ENCODE measurements at places on chromosomes 6 and 20.

GRCh38 chr6:158030380-158031300 lies 49.0 kb downstream of the SYNJ2 start:
- DNase-seq = peak; percentile 13

DNA sequence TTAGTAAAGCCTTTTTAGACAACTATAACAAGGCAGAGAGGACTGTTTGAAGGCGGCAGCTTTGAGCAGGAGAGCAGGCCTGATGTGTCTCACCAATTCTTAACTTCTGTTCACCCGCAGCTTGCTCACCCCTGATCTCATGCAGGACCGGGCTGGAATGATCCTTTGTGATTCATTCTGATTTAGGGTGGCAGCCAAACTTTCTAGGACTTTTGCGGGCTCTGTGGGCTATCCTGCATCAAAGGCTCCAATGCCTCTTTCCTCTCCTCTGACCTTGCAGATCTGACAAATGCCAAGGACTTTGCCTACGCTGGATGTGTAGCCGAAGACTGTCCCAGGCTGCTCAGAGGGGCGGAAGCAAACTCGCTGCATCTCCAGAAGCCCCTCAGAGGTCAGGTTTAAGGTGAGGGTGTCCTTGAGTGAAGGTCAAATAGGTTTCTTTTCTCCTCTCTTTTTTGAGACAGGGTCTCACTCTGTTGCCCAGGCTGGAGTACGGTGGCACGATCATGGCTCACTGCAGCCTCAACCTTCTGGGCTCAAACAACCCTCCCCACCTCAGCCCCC lies 72.3 kb downstream of the VEGFA start:
- DNase-seq = no peak

GRCh38 chr20:49859011-49859410 lies 46.4 kb downstream of the SLC9A8 start:
- DNase-seq = no peak

DNA sequence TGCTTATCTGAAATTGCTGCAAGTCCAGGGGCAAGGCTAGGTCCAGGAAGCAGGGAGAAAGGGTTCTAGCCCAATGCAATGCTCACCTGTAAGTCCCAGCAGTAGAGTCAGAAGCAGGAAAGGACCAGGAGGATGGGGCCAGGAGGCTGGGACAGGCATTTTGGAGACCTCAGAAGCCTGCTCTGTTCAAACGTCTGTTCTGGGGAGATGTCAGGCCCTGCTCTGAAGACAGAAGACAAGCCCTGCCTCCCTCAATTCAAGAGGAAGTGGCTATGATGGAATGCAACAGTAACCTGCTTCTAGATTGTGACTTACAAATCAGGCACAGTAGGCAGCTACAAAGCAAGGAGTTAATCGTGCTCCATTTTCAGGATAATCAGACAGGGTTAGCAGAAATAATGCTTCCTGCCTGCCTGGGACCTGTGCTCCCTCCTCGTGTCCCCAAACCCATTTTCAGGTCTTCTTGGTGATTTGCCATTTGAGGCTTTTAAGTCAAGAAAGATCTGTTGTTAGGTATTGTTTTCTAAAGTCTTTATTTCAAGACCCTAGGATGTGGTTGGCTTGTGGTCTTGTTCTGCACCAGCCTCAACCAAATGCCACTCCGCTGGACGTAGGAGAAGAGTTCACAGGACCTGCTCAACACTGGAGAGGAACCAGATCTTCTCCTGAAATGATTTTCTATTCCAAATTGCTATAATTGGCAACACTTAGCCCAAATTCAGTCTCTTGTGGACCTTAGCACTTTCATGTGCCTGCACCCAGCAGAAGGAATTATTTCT lies at the start of gene SIRPG:
Gene SIRPG, minus strand, starts transcription at position 224 of the 779 bp plus-strand sequence. Its CDS starts 65 bp downstream, at position 159.
- no peak for DNase-seq

DNA sequence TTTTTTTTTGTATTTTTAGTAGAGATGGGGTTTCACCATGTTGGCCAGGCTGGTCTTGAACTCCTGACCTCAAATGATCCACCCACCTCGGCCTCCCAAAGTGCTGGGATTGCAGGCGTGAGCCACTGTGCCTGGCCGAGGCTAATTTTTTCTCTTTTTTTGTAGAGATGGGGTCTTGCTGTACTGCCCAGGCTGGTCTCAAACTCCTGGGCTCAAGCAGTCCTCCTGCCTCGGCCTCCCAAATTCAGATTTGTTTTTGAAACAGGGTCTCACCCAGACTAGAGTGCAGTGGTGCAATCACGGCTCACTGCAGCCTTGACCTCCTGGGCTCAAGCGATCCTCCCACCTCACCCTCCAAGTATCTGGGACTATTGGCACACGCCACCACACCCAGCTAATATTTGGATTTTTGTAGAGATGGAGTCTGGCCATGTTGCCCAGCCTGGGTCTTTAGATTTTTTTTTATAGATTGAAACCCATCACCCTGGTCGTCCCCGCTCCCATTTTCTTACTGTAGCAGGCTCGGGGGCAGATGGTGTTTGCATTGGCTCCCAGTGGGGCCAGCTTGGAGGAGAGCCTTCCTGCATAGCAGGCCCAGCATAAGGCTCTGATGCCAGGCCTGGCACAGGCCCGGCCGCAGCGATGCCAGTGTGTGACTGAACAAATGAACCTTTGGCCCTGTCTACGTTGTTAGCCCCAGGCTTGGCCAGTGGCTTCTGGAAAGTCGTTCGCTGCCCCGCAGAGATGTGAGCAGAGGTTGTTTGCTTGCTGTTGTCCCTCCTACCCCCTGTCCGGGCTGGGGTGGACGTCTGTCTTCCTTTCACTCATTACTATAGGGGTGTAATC lies 4.3 kb upstream of the MTG2 start:
- DNase-seq = no peak

DNA sequence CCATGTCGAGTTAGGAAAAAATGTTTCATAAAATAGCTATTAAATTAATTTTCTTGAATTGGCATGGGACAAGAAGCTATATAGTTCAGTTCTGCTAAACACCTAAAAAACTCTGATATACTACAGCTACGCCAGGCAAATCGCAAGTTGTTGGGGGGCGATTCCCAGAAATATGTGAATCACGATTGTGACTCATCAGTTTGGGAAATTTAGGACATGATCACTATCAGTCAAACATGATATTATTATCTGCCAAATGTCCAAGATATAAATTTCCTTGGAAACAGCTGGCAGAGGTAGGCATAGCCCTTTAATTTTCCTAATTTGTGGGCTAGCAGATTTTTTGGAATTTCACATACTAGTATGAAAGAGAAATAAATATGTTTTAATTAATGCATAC lies 123.6 kb downstream of the ATXN1 start:
- no peak for DNase-seq

- no peak for DNase-seq
Observed at GRCh38 chr6:14716499-14717146, 529.2 kb upstream of the JARID2 start.

- DNase-seq = no peak
Observed at GRCh38 chr6:154301839-154302752, 54.5 kb downstream of the IPCEF1 start.

- no peak for DNase-seq
Observed at GRCh38 chr6:70270287-70271005, 32.4 kb downstream of the COL9A1 start.

- DNase-seq = no peak
Observed at GRCh38 chr20:34110745-34111641, 1.1 kb downstream of the EIF2S2 start.

- DNase-seq = no peak
Observed at GRCh38 chr6:53526000-53526399, 18.9 kb downstream of the GCLC start.

DNA sequence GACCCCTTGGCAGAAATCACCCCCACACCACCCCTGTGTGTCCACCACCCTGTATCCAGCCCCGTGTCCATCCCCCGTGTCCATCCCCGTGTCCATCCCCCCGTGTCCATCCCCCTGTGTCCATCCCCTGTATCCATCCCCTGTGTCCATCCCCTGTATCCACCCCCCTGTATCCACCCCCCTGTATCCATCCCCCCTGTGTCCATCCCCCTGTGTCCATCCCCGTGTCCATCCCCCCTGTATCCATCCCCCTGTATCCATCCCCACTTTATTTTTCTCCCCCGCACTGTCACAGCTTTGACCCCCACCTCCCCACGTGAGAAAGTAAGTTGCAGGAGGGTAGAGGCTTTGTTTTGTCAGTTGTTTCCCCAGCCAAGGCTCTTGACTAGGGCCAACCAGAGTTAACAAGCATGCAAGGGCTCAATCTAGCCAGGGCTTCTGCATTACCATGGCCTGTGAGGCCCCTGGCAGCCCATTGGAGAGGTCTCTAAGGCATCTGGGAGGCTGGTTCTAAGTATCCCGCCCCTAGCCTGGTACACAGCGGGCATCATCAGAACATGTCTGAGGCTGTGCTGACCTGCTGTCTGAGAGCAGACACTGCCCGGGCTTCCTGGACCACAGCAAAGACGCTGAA lies 18.1 kb upstream of the SIRPA start:
- DNase-seq = no peak

DNA sequence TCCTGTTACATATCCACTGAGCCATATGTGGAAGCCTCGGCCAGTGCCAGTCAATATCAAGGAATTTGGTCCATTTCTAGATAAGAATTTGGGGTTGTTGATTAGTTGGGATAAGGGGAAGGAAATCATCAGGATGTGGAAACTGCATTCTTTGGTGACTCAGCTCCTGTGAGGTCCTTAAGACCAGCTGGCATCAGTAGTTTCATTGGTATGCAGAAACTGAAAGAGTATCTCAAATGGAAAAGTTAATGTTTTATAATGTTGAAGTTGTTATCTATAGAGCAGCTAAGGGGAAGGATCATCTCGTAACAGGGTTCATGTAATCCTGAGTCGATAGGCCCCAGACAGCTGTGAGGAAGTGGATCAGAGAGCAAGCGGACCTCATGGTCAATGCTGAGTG lies 87.9 kb upstream of the PRND start:
- DNase-seq = no peak

DNA sequence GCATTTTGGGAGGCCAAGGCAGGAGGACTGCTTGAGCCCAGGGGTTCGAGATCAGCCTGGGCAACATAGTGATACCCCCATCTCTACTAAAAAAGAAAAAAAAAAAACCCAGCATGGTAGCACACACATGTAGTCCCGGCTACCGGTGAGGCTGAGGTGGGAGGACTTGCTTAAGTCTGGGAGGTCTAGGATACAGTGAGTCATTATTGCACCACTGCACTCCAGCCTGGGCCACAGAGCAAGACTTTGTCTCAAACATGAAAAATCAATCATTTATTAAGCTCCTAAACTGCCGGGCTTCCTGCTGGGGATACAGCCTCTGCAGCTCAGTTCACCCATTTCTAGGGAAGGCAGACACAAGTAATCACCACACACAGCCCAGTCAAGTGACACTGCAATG lies 7.3 kb upstream of the USP45 start:
- DNase-seq = no peak

GRCh38 chr6:34549804-34550202 lies 6.3 kb downstream of the SPDEF start:
- no peak for DNase-seq

DNA sequence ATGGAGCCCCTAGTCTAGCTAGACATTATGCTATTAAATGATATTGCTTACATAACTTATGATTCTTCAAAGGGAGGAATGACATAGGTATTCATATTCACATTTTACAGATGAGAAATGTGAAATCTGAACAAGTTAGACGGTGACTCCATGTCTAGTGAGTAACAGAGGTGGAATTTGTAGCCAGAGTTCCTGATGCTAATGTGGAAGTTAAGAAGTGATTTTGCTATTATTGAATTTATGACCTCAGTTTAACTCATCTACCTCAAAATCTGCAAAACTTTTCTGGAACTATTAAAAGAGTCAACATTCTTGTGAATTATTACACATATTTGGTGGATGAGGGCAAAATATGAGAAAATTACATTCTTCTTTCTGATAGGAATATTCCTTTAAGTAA lies 347.6 kb upstream of the MMS22L start:
- no peak for DNase-seq

- no peak for DNase-seq
Observed at GRCh38 chr20:48823960-48824498, 3.8 kb downstream of the PREX1 start.

GRCh38 chr20:33399924-33400323 lies 1.4 kb downstream of the CDK5RAP1 start:
- no peak for DNase-seq

DNA sequence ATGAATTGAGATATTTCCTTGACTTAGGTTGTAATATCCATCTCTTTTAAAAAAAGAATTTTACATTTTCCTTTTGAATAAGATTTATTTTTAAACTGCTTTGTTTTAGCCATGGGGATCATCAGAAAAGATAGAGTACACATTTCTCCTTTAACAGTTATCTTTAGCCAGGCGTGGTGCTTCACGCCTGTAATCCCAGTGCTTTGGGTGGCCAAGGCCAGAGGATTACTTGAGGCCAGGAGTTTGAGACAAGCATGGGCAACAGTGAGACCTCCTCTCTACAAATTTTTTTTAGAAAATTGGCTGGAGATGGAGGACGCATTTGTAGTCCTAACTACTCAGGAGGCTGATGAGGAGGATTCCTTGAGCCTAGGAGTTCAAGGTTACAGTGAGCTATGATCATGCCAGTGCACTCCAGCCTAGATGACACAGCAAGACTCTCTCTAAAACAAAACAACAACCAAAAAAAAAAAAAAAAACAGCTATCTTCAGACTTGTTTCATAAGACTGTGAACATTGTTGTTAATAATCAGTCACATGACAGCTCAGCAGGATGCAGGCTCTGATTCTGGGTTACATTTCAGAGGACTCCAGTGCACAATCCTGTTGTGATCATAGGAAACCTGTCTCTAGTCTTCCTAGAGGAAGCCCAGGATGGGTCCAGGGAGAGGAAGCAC lies 2.0 kb upstream of the SLC17A3 start:
- no peak for DNase-seq

- no peak for DNase-seq
Observed at GRCh38 chr6:80433673-80434025, 327.2 kb downstream of the BCKDHB start.

DNA sequence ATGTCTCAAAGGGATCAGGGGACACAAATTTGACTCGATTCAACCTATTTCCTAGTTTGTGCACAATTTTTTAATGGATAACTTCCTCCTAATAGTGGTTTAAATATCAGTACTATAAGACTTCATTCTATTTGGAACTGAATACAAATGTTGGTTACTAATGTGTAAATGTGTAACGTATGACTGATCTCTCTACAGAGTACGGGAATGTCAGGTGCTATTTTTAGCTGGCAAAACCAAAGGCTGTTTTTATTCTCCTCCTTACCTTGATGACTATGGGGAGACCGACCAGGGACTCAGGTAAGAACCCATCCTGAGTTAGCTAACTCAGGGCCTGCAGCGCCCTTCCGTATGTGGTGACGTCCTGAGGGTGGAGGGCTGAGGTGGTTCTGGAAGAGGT lies 33.0 kb downstream of the PRPH2 start:
- DNase-seq = no peak

DNA sequence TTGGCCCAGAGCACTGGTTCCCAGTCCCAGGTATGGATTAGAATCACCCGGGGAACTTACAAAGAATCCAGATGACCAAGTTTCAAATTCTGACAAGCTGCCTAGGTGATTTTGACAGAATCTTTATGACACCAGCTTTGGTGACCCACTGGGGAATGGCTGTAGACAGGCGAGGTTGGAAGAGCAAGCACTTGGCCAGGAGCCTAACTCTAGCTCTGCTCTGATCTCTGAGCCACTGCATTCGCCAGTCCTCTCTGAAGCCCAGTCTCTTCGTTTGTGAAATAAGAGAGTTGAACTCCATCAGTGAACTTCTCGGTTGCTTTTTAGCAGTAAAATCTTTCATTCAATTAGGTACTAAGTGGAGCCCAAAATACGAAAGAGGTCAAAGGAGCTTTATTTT lies 161.2 kb downstream of the VEGFA start:
- DNase-seq = no peak

GRCh38 chr6:151353795-151354194 lies 37.6 kb downstream of the ZBTB2 start:
- no peak for DNase-seq

GRCh38 chr6:296151-297122 lies 4.2 kb downstream of the DUSP22 start:
- DNase-seq = no peak

GRCh38 chr6:98880486-98880885 lies 46.1 kb downstream of the POU3F2 start:
- DNase-seq = no peak

Data from NCI-H2171 (cell line).